ENCODE measurements at places on chromosomes 7 and 10.

DNA sequence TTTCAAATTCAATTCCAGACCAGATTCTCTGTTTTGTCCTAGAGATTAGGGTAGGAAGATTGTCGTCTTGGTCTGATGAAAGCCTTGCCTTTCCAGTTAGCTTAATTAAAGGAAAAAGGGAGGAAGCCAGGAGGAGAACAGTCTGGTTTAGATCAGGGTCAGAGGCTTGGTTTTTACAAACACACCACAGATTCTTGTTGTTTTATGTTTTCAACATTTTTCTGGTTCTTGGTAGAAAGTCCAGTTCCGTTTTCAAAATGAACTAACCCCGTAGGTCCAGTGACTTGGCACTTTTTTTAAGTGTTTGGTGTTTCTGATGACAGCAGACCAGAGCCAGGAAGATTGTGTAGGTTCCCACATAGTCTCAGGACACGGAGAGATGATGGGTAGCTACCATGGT lies 167.1 kb upstream of the INHBA start:
- DNase-seq: no peak

- DNase-seq: no peak
Measured at GRCh38 chr7:151482883-151483710, 36.6 kb downstream of the RHEB start.

DNA sequence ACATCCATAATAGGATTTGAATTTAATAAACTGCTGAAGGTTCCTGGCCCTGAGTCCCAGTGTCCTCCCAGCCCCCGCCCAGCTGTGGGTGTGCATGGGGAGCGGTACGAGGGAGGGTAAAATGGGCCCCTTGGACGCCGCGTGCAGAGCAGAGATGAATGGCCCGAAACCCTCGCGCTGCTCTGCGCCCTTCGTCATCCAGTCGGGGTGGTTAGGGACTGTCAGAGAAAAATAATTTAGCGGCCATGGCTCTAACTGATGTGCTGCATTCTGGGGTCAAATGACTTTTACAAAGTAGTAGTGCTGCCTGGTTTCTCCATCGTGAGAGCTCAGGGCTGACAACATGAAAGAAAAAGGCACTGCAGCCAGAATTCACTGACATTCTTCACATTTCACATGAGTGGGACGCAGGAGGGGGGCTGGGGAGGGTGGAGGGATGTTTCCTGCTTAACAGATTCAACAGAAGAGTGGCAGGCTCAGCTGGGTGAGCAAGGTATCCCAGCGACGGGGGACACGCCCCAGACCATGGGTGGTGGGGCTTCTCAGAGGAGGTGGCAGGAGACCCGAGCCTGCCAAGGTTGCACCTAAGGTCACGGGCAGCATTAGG lies 304.5 kb downstream of the WDR37 start:
- no peak for DNase-seq

- peak; percentile 53 for DNase-seq
Measured at GRCh38 chr10:11610826-11611247, 613 bp downstream of the USP6NL start.

DNA sequence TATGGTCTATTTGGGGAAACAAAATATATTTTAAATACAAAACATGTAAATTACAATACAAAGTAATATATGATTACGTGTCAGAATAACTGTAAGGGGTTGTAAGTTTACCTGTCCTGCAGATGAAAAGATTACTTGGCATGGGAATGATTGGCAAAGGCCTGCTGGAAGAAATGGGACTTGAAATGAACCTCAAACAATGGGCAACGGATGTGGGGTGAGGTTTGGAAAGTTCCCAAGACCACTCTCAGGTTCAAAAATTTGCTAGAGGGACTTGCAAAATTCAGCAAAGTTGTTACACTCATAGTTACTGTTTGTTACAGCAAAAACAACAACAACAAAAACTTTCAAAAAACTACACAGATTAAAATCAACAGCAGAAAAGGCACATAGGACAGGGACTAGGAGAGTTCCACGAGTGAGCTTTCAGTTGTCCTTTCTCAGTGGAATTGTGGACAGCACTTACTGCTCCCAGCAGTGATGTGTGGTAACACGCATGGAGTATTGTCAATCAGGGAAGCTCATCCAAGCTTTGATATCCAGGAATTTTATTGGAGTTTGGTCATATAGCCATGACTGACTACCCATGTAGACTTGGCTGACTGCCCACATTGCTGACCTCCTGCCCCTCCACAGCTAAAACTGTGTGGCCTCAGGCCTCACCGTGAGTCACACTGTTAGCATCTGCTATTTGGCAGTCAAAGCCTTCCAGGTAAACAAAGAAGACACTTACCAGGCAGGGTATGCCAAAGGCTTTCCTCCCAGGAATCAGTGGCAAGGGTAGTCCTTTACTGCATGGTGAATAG lies 43.8 kb downstream of the EXOC6 start:
- peak; percentile 34 for DNase-seq

- no peak for DNase-seq
Measured at GRCh38 chr7:102417105-102417504, 16.3 kb upstream of the ORAI2 start.

GRCh38 chr7:26397796-26398426 lies 106.2 kb downstream of the SNX10 start:
- DNase-seq: no peak

DNA sequence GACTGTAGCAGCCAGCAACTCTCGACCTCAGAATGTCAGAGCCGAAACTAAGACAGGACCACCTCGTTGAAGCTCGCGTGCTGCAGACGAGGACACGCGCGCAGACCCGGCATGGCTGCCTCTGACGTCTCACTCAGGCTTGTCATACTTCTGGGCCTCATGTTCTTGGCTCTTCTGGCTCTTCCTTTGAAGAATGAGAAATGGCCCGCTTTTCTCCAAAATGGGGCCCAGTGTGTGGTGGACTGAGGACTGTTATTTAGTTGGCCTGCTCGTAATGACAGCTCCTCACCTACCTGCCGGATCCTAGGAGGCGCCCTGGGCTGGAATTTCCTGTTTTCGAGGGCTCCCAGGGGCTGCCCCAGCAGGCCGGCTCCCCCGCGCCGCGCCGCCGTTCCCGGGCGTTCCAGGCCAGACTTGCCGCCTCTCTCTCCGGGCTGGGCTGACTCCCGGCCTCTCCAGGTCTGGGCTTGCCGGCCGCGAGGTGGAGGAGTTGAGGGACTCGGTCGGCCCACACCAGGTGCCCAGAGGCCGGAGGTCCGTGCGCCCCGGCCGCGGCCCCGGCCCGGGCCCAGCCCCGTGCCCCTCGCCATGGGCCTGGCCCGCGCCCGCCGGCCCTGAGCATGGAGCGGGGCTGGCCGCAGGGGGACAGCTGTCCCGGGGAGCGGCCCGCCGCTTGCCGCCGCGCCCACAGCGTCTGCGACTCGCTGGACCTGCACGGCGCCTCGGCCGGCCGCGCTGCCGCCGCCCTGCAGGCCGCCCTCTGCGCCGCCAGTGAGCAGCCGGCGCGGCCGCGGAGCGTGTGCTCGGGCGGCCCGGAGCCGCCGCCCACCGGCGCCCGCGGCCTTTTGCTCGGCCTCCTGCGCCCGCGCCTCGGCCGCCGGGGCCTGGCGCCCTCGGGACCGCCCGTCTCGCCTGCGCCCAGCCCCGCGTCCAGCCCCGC lies 28.1 kb downstream of the AGAP3 start:
- no peak for DNase-seq

- DNase-seq: peak; percentile 7
Measured at GRCh38 chr7:45106-46090, 147.0 kb upstream of the FAM20C start.

- no peak for DNase-seq
Measured at GRCh38 chr10:60281331-60281730, 108.3 kb downstream of the ANK3 start.

Measured in left ventricle myocardium superior (tissue), 1 donor.